ENCODE measurements at places on chromosomes 7 and 10. TPM values are rescaled to one million over a fixed set of nuclear protein-coding genes. Genes with fewer than 3 reads are reported as not detected.

CHAT gene
- total RNA-seq, result not detected

SCIN gene
- total RNA-seq, result 0.25 TPM

ZEB1 gene
- total RNA-seq, result 228 TPM

PTPRZ1 gene
- 0.72 TPM for total RNA-seq

ANKRD1 gene
- 1.4 TPM for total RNA-seq

KIAA1217 gene
- total RNA-seq, result 12.5 TPM

GPR15LG gene
- not detected for total RNA-seq

GPNMB gene
- 479 TPM for total RNA-seq

PTPRN2 gene
- 2.5 TPM for total RNA-seq

ZNF783 gene
- 9.1 TPM for total RNA-seq

SLC18A2 gene
- under 0.01 TPM for total RNA-seq

KLLN gene
- total RNA-seq, result 2.0 TPM

ZNF746 gene
- total RNA-seq, result 16.0 TPM

KCNH2 gene
- total RNA-seq, result not detected

GIMAP6 gene
- total RNA-seq, result 0.18 TPM

GLCCI1 gene
- 11.7 TPM for total RNA-seq

SSMEM1 gene
- not detected for total RNA-seq

NCF1 gene
- total RNA-seq, result not detected

OPALIN gene
- not detected for total RNA-seq

CALCR gene
- total RNA-seq, result not detected

ERVW-1 gene
- not detected for total RNA-seq

AGBL3 gene
- total RNA-seq, result 0.41 TPM

MUC3A gene
- 0.16 TPM for total RNA-seq

TMEM236 gene
- 0.09 TPM for total RNA-seq

VSTM4 gene
- 4.7 TPM for total RNA-seq

MACC1 gene
- 0.18 TPM for total RNA-seq

ITGA8 gene
- 2.6 TPM for total RNA-seq

PMS2 gene
- 21.6 TPM for total RNA-seq

AKR1C3 gene
- 169 TPM for total RNA-seq

ZNF488 gene
- 0.18 TPM for total RNA-seq

GRID1 gene
- not detected for total RNA-seq

UTF1 gene
- total RNA-seq, result not detected

TMEM176B gene
- total RNA-seq, result not detected

SUN3 gene
- total RNA-seq, result not detected

TFAM gene
- 43.7 TPM for total RNA-seq

SPDYE6 gene
- not detected for total RNA-seq

PDZD7 gene
- total RNA-seq, result 0.27 TPM

CPA2 gene
- total RNA-seq, result not detected

FAM180A gene
- total RNA-seq, result 2.5 TPM

OPN1SW gene
- total RNA-seq, result not detected

LOXL4 gene
- 14.3 TPM for total RNA-seq

PALD1 gene
- total RNA-seq, result 0.18 TPM

HOXA4 gene
- total RNA-seq, result 0.57 TPM

ENKUR gene
- not detected for total RNA-seq

AMPH gene
- 3.2 TPM for total RNA-seq

ZNF503 gene
- 29.8 TPM for total RNA-seq

OR2A7 gene
- 0.98 TPM for total RNA-seq

ATOH7 gene
- not detected for total RNA-seq

MASTL gene
- 16.4 TPM for total RNA-seq

GPR26 gene
- total RNA-seq, result not detected

FKBP6 gene
- total RNA-seq, result not detected

COL17A1 gene
- 2.3 TPM for total RNA-seq

LRGUK gene
- 0.82 TPM for total RNA-seq

GIMAP2 gene
- total RNA-seq, result 0.98 TPM

GTPBP10 gene
- 26.6 TPM for total RNA-seq

C10orf143 gene
- 0.49 TPM for total RNA-seq

LIPK gene
- not detected for total RNA-seq

SEMA3D gene
- total RNA-seq, result 51.2 TPM

FFAR4 gene
- not detected for total RNA-seq

Data from fibroblast of the aortic adventitia (primary cell).